ENCODE measurements at places on chromosomes 16 and 17.

GRCh38 chr16:12697437-12697836 lies 106.2 kb downstream of the CPPED1 start:
- DNase-seq = no peak

DNA sequence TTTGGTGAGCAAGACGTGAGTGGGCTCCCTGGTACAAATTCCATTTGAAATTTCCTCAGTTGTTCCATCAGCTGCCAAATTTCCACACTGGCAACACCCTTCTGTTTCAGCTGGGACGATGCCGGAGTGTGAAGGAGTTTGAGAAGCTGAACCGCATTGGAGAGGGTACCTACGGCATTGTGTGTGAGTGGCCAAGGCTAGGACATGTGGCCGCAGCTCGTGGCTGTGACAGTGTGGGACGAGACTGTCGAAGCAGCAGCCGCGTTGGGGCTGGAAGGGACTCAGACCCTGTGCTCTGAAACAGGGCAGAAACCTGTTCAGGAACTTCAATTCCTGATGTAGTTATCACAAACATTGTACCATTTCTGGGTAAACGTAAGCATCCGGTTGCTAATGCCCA lies 2.7 kb downstream of the CDK10 start:
- DNase-seq = no peak

GRCh38 chr16:66566051-66566901 lies at the start of gene CMTM1:
CMTM1 (plus strand) TSS chr16:66566439; CDS start chr16:66566514, 75 bp downstream.
- no peak for DNase-seq

DNA sequence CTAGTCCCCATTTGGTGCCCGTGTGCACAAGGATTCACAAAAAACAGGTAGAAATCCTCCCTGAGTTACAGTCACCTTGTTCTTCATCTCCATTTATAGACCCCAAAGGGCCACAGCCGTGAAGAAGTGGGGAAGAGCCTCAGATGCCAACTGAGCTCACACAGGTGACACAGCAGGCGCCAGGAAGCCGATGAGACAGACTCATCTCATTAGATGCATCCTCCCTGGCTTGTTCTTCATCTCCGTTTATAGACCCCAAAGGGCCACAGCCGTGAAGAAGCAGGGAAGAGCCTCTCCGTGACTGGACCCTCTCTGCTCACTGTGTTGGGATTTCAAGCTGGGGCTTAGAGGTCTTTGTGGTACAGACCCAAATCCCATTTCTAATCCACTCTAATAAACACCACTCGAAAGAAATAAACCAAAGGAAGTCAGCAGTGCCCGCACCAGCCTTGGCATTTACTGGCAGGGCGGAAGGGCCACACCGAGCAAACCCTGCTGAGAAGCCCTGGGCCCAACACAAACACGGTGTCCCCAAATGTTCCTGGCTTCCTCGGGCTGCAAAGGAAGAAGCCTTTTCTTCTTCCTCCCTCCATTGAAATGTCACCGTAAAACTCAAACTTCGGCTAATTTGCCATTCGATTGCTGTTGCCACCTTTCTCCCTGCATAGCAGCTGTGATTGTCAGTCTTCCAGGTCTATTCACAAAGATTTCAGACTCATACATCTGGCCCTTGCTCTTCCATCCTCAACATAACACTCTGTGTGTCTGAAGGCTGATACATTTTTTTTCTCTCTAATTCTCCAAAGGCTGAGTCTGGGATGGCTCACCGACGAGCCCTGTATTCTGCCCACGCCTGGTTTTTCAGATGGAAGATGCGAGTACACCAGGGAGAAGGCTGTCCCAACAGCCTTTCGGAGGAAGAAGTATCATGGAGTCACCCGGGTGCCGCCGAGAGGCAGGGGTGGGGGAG lies 44.9 kb upstream of the DOC2B start:
- no peak for DNase-seq

DNA sequence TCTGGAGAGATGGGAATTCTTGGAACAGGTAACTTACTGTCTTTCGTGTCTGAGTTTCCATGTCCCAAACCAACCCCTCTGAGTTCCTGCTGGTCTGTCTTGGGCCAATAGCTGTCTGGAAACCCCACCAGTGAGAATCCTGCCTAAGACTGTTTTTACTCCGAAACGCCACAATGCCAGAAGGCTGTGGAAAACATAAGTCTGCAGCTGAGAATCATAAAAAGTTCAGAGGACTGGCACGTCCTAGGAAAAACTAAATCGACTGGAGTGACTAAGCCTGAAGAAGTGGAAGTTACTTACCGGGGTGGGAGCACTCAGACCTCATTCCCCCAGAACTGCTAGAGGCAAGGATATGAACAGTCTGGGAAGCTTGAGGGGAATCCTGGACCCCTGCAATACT lies 13.3 kb downstream of the LRRC75A start:
- DNase-seq = no peak

GRCh38 chr16:61233713-61234112 lies 802.5 kb downstream of the CDH8 start:
- DNase-seq = no peak

DNA sequence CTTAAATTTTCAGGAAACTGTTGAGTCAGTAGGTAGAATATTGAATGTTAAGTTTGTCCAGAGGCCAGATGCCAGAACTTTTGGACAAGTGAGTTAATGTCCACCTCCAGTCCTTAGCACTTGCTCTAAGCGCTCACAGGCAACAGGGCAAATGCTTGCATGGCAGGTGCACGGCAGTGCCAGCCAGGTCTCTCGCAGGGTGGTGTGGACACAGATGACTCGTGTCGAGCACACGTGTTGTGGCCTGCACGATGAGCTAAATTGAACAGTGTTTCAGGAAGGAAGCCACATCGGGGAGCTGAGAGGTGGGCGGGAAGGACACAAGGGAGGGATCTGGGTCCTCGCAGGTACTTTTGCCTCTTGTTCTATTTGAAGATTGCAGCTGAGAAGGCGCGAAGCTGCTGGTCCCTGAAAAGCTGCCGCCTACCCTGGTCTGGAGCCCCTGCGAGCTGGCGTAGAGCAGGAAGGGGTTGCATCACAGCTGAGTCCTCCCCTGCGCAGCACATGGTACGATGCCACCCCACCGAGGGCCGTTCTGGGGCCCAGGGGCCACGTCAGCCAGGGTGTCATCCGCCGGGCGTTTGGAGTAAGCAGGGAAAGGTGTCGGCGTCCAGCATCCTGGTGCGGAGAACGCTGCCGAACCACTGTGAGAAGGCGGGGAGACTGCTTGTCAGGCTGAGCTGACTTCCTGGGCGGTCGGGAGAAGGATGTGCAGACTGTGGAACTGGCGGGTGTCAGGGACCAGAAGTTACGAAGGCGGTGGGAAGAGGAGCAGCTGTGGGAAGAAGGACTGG lies 6.3 kb downstream of the RAB40C start:
- no peak for DNase-seq

Data from left lung (tissue), 14 donors.